ENCODE measurements at places on chromosomes 6 and 20.

GRCh38 chr6:100260584-100260983 lies 204.1 kb downstream of the SIM1 start:
- no peak for DNase-seq

DNA sequence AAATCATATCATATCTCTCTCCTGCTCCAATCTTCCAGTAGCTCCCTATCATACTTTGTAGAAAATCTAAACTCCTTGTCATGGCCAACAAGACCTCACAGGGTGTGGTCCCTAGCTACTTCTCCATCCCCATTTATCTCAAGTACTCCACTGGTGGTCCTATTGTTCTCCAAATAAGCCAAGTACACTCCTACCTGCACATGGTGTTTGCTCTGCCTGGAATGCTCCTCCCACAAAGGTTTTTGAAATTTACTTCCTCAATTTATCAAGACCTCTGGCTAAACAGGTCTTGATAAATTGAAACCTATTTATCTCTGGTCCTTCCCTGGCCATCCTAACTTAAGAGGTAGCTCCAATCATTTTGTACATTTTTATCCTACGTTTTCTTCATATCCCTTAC lies 12.1 kb downstream of the TMX4 start:
- no peak for DNase-seq

DNA sequence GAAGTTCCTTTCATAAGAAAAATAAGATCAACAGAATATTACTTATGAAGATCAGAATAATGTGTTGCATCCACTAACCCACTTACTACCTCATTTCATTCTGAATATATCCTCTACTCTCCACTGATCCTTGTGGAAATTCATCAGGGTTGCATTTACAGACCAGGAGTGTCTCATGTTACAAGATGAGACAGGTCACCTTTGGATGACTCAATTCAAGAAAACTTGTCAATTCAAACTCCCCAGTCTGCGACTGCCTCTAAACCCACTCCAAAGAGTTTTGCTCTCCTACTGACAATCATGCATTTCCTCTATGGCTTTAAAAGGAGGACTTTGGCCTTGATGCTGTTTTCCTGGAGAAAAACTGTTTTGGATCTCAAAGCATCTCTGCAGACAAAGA lies 68.4 kb downstream of the ID4 start:
- no peak for DNase-seq

DNA sequence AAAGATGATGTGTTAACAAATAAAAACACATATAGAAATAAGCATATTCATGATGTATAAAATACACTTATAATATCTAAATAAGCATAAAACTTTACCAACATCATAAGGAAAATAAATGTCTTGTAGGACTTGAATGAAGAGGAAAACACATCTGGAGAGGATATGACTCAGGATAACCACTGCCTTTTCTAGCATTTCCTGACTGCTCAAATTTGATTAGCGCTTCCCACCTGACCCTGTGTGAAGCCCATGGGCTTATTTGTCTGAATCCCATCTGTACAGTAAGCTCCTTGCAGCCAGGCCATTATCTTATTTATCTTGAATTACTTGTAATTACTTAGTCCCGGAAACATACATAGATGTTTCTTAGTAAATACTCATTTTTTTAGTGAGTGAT lies 608.6 kb downstream of the COL12A1 start:
- no peak for DNase-seq

GRCh38 chr20:46967646-46968045 lies 73.0 kb downstream of the EYA2 start:
- no peak for DNase-seq

DNA sequence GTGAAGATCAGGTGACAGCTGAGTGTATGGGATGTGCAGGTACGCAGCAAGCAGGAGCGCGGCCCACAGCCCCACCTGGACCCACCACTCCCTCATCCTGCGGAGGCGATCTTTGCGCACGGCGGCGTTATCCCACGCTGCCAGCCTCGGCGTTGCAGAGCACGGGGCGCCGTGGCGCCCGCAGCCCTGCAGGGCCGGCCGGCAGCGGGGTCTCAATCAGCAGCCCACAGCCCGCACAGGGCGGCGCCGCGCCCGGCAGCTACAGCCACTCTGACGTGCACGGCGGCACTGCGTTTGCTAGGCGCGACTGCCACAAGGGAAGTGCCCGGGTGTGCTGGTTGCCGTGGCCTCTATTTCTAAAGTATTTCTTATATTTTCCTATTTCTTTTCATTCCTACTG lies 46.9 kb downstream of the LAMA2 start:
- no peak for DNase-seq

- no peak for DNase-seq
Measured at GRCh38 chr20:40463171-40463570, 225.9 kb downstream of the MAFB start.

- DNase-seq: no peak
Measured at GRCh38 chr20:3045042-3045815, 623 bp upstream of the MRPS26 start.

DNA sequence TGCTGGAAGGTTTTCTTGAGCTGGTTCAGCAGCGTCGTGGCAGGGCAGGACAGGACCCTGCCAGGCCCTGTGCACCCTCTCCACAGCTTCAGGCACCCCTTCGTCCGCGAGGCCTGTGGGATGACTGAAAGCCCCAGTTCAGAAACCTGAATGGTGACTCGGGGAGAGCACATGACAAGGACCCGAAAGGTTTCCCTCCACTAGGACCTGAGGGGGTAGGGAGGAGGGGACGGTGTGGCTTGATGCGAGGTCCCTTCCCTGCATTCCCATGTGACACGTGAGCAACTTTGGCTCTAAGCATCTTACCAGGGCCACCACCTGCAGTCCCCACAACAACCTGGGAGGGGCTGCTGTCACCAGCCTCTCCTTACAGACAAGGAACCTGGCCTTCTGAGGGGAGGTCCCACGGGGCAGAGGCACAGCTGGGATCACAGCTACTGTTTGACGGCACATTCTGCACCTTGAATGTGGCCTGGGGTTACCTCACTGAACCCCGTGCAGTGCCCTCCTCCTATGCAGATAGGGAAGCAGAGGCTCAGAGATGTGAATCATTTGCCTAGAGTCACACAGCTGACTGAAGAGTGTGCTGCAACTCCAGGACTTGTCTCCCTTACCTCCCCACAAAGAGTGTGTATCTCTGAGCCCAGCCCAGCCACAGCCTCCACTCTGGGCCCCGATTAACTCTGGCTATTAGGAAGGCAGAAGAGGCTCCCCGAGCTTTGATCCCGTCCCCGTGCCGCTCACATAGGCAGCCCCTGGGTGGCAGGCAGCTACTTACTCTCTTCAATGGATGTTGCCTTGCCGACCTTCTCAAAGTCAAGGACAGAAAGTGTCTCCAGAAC lies 84.6 kb downstream of the PTPN1 start:
- no peak for DNase-seq

DNA sequence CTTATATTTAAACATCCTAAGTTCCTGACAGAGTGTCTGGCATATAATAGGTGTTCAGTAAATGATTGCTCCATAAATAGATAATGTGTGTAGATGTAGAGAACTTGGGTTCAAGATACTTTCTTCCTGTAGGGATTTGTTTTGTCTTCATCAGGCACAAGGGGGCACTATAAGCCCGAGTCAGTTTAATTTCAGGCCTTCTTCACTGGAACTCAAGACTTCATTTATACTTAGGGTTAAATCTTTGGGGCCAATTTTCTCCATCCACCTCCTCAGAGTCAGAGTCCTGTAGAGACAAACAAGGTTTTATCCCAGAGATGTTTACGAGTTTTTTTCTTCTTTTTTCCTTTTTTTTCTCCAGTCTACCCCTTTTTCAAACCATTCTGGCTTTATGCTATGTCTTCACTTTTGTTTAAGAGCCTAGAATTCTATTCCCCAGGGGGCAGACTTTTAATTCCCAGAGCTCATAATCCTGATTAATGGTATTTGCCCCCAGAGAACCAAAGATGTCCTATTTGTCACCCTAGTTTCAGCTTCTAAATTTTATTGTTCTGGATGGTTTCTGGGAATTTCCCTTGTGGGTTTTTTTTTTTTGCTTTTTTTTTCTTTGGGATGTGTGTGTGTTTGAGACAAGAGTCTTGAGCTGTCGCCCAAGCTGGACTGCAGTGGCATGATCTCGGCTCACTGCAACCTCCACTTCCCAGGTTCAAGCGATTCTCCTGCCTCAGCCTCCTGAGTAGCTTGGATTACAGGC lies 88.4 kb downstream of the HFE start:
- no peak for DNase-seq
